IMR-90 (cell line): ENCODE measurements at places on chromosomes 7 and 10. TPM values are rescaled to one million over a fixed set of nuclear protein-coding genes. Genes with fewer than 3 reads are reported as not detected.

The HOXA3 gene
- 0.83 and 0.90 TPM in 2 replicates for total RNA-seq

The ITPRID1 gene
- total RNA-seq, result not detected in 2 replicates

The COL17A1 gene
- 0.18 and 0.83 TPM in 2 replicates for total RNA-seq

The SLC4A2 gene
- total RNA-seq, result 25.3 and 29.6 TPM in 2 replicates

The SPDYE5 gene
- not detected in 2 replicates for total RNA-seq
